Amniotic stem cell (primary cell): ENCODE measurements at places on chromosomes 3 and 15.

GRCh38 chr3:42547401-42547945, 34.3 kb downstream of the SEC22C start:
- no peak for DNase-seq

- no peak for DNase-seq
Measured at GRCh38 chr15:69116391-69116790, 44.0 kb upstream of the GLCE start.

GRCh38 chr3:151871639-151872468, 1.6 kb upstream of the SUCNR1 start:
- DNase-seq, result no peak

DNA sequence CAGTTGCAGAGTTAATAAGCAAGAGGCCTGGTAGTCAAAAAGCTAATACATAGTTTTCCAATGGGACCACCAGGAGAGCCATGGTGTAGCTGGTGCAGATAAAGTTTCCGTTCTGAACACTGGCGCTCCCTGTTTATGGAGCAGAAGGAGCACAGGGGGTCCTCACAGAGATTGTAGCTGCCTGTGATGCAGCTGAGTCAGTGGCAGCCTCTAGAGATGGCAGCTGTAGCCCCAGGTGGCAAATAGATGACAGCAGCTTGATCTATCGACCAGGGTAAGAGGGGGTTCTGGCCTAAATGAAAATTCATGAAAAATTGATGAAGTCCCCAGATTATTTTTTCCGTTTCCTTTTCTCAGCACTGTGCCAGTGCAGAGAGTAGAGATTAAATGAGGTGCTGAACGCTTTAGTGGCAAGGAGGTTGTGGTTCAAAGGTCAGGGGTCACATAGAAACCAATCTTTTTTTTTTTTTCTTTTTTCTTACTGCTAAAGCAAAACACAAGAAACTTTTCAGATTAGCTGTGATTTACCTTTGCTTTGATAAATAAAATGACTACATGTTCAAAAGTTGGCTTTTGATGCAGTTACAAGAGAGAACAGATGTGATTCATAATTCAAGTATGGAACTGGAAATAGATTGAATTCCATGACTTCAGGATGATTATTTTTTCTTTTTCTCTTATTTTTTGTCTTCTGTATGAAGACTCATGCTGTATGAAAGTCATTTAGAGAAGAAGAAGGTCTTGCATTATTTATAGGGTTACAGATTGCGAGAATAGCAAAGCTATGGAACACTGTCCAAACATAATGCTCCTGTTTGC, 63.3 kb downstream of the ROBO2 start:
- DNase-seq, result no peak

DNA sequence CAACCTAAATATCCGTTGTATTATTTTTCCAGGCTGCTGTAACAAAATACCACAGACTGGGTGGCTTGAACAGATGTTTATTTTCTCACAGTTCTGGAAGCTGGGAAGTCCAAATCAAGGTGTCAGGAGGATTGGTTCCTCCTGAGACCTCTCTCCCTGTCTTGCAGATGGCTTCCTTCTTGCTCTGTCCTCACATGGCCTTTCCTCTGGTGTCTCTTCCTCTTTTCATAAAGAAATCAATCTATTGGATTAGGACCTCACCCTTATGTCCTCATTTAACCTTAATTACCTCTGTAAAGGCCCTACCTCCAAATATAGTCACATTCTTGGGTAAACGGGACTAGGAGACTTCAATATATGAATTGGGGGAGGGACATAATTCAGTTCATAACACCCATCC, 89.2 kb upstream of the PLCL2 start:
- no peak for DNase-seq

- DNase-seq, result no peak
Measured at GRCh38 chr15:79396850-79397249, 35.3 kb upstream of the MINAR1 start.

DNA sequence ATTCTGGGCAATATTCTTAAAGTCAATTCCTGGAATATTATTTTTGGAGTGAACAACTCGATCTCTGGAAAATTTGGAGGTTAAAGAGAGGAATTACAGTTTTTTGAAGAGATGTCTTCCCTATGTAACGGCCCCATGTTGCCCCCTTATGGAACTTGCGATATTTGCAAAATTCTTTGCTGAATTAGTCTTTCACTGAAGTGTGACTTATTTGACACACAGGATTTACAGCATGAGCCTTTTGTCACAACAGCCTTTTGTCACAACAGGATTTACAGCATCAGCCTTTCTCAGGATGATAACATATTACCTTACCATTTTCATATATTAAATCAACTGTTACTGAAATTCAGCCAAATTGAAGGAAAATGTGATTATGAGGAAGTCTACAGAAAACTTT, 37.8 kb upstream of the SPTSSB start:
- no peak for DNase-seq

GRCh38 chr3:62798000-62798399, 77.2 kb downstream of the CADPS start:
- DNase-seq, result no peak

GRCh38 chr3:12463686-12464085, 20.6 kb upstream of the TSEN2 start:
- no peak for DNase-seq

GRCh38 chr15:67144609-67145311, 79.4 kb downstream of the SMAD3 start:
- DNase-seq, result no peak

DNA sequence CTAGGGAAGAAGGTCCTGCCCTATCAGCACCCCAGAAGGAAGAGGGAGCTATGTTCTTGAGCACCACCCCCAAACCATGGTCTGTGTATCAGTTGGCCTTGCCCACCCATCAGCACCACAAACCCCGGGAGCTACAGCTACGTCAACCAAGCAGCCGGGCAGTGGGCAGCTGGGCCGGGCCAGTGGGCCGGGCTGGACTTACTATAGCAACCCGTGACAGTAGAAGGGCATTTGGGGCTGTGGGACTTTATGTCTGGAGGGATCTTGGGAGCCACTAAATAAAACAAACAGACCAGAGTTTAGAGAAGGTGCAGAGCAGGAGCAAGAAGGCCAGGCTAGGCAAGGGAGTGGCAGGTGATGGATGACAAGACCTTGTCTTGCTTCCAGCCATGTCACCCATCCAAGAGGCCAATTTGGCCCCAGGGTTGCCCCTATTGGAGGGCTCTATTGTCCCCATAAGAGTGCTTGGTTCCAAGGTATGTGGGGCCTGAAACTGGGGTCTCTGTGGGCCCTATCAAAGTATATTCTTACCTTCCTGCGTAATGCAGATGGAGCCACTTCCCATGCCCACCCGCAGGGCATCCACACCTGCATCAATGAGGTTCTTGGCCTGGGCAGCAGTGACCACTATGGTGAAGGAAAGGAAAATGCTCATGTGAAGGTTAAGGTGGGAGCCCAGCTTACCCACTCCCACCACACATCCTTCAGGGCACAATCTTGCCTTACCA, 3.2 kb downstream of the IMPDH2 start:
- DNase-seq, result no peak

DNA sequence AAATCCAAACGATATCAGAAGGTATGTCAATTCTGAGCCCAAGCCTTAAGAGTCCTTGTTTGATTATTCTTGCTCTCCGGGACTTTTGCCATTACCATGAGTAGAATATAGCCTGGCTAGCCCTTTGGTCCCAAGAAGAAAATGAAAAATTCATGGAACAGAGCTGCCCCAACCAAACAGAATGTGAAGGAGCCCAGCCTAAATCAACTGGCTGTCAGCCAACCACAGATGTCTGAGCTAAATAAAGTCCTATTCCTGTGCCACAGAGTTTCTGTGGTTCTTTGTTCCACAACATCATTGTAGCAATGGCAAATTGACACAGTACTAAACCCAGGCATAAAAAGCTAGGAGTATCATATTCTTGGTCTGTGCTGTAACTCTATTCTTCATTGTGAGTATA, 185.2 kb downstream of the CPNE4 start:
- no peak for DNase-seq

DNA sequence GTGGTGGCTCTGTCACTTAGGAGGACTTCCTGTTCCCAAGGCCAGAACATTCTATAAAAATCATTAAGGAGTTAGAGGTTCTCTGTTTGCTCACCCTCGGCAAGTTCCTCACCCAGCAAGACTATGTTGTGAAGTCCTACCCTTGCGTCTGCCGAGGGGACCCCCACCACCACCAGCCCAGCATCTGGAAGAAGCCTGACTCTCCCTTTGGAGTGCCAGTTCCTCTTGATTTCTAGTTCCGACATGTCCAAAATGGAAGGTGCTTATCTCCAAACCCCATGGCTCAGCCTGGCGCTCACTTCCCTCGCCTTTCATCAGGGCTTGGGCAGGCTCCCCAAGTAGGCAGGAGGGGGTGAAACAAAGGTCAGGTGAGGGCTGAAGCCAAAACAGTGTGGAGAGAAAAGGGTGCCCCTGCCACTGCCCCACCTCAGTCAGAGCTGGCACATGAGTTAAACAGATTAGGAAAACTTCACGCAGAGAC, 41.0 kb downstream of the BHLHE40 start:
- DNase-seq, result no peak

- DNase-seq, result no peak
Measured at GRCh38 chr3:79362571-79363270, 405.1 kb downstream of the ROBO1 start.

GRCh38 chr3:42022355-42022754, 60.5 kb upstream of the ULK4 start:
- DNase-seq, result no peak

GRCh38 chr15:37007301-37007700, 93.0 kb downstream of the MEIS2 start:
- no peak for DNase-seq

- DNase-seq, result no peak
Measured at GRCh38 chr3:170563712-170564423, 22.0 kb downstream of the SLC7A14 start.

GRCh38 chr3:119588112-119588511, 8.8 kb downstream of the ADPRH start:
- DNase-seq, result no peak
